ENCODE measurements at places on chromosomes 1 and 21. TPM values are rescaled to one million over a fixed set of nuclear protein-coding genes. Genes with fewer than 3 reads are reported as not detected.

DNA sequence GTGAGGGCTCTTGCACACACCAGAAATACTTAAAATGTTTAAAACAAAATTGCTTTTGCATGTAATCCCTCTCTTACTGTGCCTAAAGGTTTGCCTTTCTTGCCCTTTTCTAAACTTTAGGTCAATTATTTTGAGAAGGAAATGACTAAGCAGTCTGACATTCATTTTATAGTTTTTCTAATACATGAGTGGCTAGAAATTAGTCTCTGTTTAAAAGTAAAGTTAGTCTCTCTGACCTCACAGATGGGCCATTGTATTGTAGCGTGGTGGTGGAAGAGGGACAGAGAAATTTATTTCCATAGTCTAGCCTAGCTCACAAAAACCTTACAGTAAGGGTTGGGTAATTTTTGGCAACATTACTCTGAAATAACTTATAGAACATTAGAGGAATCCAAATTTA lies 3.6 kb upstream of the COL11A1 start:
- H3K36me3 ChIP-seq, result no peaks in the 10 kb centered on the region
- peaks cover 14% of the 10 kb centered on the region for H3K27me3 ChIP-seq
- no peak for DNase-seq
- H3K4me1 ChIP-seq, result no peaks in the 10 kb centered on the region

The COL9A2 gene
- total RNA-seq, result 7.2 TPM

DNA sequence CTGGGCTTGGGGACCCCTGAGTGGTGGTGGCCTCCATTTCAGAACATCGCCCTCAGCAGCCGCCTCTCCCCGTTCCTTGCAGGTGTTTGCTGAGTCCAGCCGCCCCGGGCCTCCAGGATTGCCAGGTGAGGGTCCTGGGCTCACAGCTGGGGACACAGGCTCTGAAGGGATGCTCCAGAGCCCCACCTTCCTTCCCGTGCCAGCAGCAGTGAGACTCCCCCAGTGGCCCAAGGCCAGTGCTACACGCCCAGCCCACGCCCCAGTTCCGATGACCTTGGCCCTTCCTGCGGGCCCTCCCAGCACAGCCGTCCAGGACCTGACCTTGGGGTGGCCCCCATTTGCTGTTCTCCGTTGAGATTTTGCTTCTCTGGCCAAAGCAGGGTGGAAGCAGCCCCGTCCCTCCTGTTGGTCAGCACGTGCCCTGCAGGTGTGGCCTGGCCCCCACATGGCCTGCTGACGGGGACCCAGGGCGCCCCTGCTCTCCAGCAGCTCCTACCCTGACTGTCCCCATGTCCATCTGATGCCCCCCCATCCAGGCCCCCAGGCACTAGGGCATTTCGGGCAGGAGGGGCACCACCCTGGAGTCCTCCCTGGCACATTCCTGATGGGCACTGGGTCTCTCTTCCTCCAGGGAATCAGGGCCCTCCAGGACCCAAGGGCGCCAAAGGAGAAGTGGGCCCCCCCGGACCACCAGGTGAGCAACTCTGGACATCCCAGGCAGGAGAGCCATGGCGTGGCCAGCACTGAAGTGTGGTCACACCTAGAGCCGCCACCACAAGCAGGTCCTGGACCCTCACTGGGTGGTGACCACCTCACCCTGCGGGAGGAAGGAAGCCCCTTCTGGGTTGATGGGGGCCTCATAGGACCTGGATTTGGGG lies 45.0 kb downstream of the SLC19A1 start:
- H3K36me3 ChIP-seq, result peaks cover 6% of the 10 kb centered on the region
- no peak for DNase-seq
- no peak overlapping the region for H3K27ac ChIP-seq
- H3K4me1 ChIP-seq, result peaks cover under 1% of the 10 kb centered on the region

- no peak for DNase-seq
- H3K4me1 ChIP-seq, result no peaks in the 10 kb centered on the region
- no peaks in the 10 kb centered on the region for H3K27me3 ChIP-seq
- H3K36me3 ChIP-seq, result no peaks in the 10 kb centered on the region
- H3K4me3 ChIP-seq, result no peak overlapping the region
Observed at GRCh38 chr1:197314682-197315081, 46.6 kb downstream of the CRB1 start.

The GSTM1 gene
- total RNA-seq, result not detected

The CREG1 gene
- 19.5 TPM for total RNA-seq

GRCh38 chr1:73676186-73676585 lies 521.8 kb downstream of the LRRIQ3 start:
- H3K27ac ChIP-seq, result no peak overlapping the region
- no peaks in the 10 kb centered on the region for H3K4me1 ChIP-seq
- H3K36me3 ChIP-seq, result no peaks in the 10 kb centered on the region
- no peak overlapping the region for H3K4me3 ChIP-seq

DNA sequence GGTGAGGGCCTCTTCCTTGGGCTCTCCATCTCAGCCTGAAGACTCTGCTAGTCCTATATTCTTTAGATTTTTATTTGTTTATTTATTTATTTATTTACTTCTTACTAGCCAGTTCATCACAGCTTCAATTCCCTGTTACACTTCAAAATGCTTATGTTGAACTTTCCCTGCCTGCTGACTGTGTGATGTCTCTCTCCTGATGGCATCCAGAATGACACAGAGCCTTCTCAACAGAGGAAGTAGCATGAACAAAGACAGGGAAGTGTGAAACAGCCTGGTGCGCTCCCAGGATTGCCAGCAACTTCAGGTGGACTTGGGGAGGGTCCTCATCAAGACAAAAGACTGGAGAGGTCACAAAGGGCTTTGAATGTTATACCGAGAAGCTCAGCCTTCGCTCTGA lies 4.3 kb upstream of the IPO13 start:
- no peaks in the 10 kb centered on the region for H3K27me3 ChIP-seq
- H3K27ac ChIP-seq, result no peak overlapping the region
- H3K4me1 ChIP-seq, result peaks cover 24% of the 10 kb centered on the region
- DNase-seq, result no peak
- peaks cover 6% of the 10 kb centered on the region for H3K36me3 ChIP-seq

The TMEM53 gene
- total RNA-seq, result 5.6 TPM

DNA sequence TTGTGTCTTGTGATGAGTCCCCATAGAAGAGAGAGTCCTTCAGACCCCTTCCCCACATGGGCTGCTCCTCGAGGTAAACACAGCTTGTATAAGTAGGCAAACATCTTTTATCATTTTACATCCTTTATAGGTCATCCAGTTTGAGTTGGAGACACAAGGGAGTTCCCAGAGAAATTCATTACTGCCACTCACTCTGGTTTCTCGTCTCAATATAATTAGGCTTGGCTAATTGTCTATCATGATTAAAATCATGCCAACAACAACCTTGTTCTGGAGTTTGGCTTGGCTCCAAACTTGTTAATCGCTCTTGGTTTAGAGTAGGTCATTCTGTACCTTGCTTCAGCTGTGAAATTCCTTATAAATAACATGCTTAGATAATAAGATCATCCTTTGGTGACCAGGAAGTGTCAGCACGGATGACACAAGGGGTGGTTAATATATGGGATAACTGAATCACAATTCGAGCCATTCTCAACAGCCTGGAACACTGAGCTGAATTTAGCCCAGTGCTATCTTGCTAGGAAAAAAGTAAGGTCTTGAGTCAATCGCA lies 70.7 kb upstream of the DAB1 start:
- no peak overlapping the region for H3K27ac ChIP-seq
- H3K4me3 ChIP-seq, result no peak overlapping the region
- DNase-seq, result no peak
- no peaks in the 10 kb centered on the region for H3K4me1 ChIP-seq

DNA sequence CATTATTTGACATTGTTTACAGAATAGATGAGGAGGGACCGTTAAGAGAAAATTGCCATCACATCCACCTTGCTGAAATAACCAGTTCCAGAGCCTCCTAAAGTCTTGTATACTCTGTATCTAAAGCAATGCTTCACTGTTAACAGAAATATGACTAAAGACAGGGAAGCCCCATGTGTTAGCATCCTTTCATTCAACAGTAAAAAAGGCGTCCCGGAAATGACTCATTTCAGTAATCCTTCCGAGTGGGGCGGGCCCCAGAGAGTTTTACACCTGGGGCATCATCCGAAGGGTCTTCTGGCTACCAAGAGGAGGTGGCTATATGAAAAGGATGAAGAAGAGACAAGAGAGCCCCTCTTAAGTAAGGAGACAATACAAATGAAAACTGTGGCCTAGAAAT lies 227.2 kb downstream of the SLC45A1 start:
- no peak overlapping the region for H3K4me3 ChIP-seq
- H3K4me1 ChIP-seq, result peaks cover 37% of the 10 kb centered on the region
- H3K36me3 ChIP-seq, result peaks cover 42% of the 10 kb centered on the region
- DNase-seq, result peak; percentile 58
- H3K27me3 ChIP-seq, result no peaks in the 10 kb centered on the region

DNA sequence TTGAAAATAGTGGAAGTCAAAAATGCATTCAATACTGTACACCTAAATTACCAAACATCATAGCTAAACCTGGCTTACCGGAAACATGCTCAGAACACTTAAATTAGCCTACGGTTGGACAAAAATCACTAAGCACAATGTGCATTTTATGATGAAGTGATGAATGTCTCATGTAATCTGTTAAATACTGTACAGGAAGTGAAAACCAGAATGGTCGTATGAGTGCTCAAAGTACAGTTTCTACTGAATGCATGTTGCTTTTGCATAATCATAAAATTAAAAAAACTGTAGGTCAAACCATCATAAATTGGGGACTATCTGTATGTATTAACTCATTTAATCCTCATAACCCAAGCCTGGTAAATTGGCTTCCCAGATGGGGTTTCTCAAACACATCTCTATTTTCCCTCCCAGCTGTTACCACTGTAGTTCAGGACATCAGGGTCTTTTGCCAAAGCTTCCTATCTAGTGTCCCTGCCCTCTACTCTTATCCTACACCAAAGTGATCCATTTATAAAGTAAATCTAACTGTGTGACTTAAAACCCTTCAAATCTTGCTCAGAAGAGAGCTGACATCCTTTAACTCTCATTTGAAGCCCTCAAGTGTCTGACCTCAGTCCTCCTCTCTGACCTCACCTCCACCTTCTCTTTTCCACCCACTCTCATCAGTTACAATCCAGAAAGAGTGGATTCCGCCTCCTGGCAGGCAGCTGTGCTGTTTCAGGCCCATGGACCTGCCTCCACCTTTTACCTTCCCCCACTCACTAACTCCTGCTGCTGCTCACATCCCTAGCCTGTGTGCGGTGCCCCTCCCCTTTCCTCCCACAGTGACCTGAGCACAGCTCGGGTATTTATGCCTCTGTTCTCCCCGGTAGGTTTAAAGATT lies 356.4 kb upstream of the ST6GALNAC5 start:
- H3K4me1 ChIP-seq, result peaks cover 4% of the 10 kb centered on the region
- DNase-seq, result no peak
- no peaks in the 10 kb centered on the region for H3K36me3 ChIP-seq

GRCh38 chr1:240516069-240516468 lies 95.9 kb downstream of the GREM2 start:
- H3K4me1 ChIP-seq, result no peaks in the 10 kb centered on the region
- H3K27ac ChIP-seq, result no peak overlapping the region
- no peak for DNase-seq
- no peaks in the 10 kb centered on the region for H3K36me3 ChIP-seq
- H3K4me3 ChIP-seq, result no peak overlapping the region

The TRMT1L gene
- total RNA-seq, result 35.8 TPM

GRCh38 chr1:206419250-206419649 lies 51.0 kb upstream of the IKBKE start:
- H3K27me3 ChIP-seq, result no peaks in the 10 kb centered on the region
- peaks cover 49% of the 10 kb centered on the region for H3K36me3 ChIP-seq
- no peak overlapping the region for H3K27ac ChIP-seq
- DNase-seq, result no peak

- no peak overlapping the region for H3K27ac ChIP-seq
- H3K27me3 ChIP-seq, result no peaks in the 10 kb centered on the region
- H3K36me3 ChIP-seq, result peaks cover 44% of the 10 kb centered on the region
- DNase-seq, result no peak
- H3K4me1 ChIP-seq, result peaks cover 54% of the 10 kb centered on the region
Observed at GRCh38 chr21:44795342-44795741, 6.3 kb downstream of the UBE2G2 start.

DNA sequence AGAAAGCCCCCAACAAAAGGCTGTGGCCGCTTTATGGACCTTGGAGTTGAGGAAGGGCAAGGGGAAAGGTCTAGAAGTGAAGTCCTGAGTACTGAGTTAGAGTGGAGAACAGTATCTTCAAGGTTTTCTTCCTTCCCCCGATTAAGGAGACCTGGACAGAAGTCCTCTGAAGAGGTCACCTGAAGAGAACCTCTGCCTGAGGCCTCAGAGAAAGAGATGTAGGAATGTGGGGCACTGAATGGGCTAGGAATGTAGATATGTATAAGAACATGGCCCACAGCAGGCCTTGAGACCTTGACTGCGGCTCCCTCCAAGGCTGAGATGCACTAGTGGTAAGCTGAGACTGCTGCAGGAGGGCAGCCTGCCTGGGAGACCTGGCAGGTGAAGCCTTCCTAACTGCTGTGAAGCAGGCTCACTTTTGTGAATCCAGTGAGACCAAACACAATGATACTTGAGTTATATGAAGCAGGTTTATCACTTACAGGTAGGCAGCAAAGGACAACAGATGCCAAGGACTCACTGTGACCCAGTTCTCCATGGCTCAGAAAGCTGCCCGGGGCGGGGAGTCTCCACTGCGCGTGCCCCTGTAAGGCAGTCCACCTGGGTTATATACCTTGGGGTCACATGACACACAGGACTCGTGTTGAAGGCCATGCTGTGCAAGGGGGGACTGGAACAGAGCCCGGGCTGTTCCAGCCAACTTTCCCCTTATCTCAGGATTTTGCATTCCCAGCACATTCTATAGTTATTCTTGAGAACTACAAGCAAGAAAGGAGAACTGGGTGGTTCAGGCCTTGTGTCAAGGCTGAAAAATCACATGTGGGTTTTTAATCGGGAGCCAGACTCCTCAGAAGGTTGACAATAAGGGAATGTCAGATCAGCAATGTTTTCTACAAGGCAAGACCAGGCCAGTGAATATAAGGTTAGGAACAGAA lies 78.8 kb upstream of the PPM1J start:
- peaks cover 15% of the 10 kb centered on the region for H3K4me1 ChIP-seq
- H3K27ac ChIP-seq, result no peak overlapping the region
- no peaks in the 10 kb centered on the region for H3K36me3 ChIP-seq
- DNase-seq, result no peak
- no peak overlapping the region for H3K4me3 ChIP-seq

DNA sequence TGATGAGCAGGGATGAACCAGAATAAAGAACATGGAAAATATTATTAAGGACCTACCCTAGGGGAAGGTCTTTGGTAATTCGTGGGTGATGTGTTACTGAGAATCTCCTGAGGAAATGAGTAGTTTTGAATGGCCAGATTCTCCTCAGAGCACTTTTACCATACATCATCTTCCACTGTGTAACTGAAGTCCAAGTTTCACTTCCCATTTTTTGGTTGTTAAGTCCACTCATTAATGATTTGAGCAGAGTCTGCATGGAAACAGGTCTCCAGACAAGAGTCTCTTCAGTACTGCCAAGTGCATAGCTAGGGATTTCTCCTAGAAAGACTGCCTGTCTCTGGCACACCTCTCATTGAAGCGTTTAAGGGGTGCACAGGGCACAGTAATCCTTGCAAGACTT lies 48.7 kb upstream of the PCP4 start:
- no peak for DNase-seq
- no peaks in the 10 kb centered on the region for H3K4me1 ChIP-seq
- H3K36me3 ChIP-seq, result no peaks in the 10 kb centered on the region
- H3K4me3 ChIP-seq, result no peak overlapping the region
- H3K27me3 ChIP-seq, result no peaks in the 10 kb centered on the region

- no peaks in the 10 kb centered on the region for H3K36me3 ChIP-seq
- no peak overlapping the region for H3K4me3 ChIP-seq
- no peaks in the 10 kb centered on the region for H3K27me3 ChIP-seq
- no peak for DNase-seq
- no peaks in the 10 kb centered on the region for H3K4me1 ChIP-seq
- H3K27ac ChIP-seq, result no peak overlapping the region
Observed at GRCh38 chr1:83077411-83077810, 921.5 kb downstream of the TTLL7 start.

- peaks cover 66% of the 10 kb centered on the region for H3K36me3 ChIP-seq
- H3K4me3 ChIP-seq, result no peak overlapping the region
- H3K27me3 ChIP-seq, result no peaks in the 10 kb centered on the region
- no peak overlapping the region for H3K27ac ChIP-seq
Observed at GRCh38 chr1:207817166-207817565, 65.3 kb downstream of the CD46 start.
